ENCODE measurements at places on chromosomes 2 and 18.

DNA sequence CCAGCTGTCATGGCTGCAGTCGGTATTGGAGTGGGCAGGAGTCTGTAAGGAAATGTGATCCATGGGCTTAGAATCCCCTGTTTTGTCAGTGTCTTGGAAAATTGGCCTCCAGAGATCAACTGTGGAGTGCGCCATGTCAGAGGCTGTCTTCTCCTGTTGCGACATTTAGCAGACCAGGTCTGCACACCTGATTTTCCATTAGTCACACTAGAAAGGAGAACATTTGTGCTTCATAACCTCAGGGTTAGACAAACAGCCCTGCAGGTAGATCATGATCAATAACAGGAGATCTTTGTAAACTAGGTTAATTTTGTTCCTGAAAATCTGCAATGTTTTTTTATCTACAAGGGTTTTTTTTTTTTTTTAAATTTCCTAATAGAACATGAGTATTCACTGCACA lies 28.0 kb downstream of the LDLRAD4 start:
- no peak for DNase-seq

GRCh38 chr2:16709769-16710168 lies 44.1 kb upstream of the CYRIA start:
- DNase-seq = no peak

DNA sequence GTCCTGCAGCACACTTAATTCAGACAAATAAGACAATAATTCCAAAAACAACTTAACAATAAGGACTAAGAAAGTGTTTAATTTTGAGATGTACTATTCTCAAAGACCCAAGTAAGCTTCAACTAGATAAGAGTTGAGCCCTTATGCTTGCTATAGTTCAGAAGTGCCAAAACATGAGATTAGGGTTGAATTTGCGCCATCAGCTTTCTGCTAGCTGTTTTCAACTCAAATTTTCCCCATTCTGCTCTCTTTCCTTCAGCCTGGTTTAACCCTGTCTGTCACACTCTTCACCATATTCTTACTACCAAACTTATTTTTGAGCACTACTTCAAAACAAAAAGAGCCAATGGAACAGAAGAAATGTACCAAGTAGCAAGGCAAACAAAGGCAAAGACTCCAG lies 4.1 kb downstream of the NFE2L2 start:
- no peak for DNase-seq

GRCh38 chr2:25483607-25484266 lies 142.0 kb upstream of the DNMT3A start:
- DNase-seq = no peak

DNA sequence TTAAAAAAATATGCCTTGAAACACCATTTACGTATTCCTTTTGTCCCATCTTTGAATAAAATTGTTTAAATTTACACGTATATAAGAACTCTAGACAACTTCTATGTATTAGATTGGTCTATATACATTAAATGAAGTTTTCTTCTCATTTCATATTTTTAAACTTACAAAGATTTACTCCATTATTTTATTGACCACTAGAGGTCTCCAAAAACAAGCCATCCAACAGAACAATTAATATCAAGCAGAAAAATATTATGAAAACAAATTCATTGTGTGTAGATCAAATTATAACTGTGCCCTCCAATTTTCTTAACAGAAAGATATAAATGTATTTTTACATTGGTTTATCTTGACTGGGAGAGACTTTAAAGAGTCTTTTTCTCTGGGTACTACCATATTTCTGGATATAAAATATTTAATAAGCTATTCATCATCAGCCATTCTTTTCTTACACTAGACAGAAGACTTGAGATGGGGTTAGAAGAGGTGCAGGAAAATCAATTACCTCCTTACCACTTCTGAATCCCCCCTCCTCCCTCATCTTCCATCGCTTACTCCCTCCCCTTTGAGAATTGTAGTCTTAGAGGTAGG lies 66.5 kb downstream of the DPP4 start:
- DNase-seq = no peak

GRCh38 chr18:58997811-58998337 lies 133.2 kb downstream of the ZNF532 start:
- no peak for DNase-seq

GRCh38 chr18:30177056-30177455 lies 865.5 kb downstream of the DSC3 start:
- no peak for DNase-seq

DNA sequence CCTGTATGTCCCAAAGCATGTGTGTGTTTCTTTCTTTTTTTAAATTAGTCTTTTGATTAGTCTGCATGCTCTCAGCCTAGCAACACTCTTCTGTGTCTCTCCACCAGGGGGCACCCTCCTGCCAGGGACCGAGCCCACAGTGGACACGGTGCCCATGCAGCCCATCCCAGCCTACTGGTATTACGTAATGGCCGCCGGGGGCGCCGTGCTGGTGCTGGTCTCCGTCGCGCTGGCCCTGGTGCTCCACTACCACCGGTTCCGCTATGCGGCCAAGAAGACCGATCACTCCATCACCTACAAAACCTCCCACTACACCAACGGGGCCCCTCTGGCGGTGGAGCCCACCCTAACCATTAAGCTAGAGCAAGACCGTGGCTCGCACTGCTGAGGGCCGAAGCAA lies 93.8 kb downstream of the NRP2 start:
- no peak for DNase-seq

- DNase-seq = no peak
These were observed 170.5 kb downstream of the SH3RF3 start for GRCh38 chr2:109299536-109299935.

DNA sequence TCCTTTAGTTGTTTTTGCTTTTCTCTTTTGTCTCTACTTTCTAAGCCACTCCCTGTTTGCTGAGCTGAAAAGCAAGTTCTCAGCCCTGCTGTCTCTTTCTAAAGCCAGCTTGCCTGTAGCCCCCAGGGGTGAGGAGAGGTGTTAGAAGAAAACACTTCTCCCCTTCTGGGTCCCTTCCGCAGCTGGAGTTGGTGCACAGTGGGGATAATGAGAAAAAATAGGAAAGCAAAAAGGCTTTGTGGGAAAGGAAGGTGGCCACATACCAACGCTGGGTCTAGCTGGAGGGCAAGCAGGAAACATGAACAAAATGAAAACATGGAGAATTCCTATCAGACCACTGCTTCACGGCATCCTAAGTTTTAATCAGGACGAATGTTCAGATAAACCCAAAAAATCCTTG lies 15.5 kb upstream of the SLC20A1 start:
- DNase-seq = no peak

DNA sequence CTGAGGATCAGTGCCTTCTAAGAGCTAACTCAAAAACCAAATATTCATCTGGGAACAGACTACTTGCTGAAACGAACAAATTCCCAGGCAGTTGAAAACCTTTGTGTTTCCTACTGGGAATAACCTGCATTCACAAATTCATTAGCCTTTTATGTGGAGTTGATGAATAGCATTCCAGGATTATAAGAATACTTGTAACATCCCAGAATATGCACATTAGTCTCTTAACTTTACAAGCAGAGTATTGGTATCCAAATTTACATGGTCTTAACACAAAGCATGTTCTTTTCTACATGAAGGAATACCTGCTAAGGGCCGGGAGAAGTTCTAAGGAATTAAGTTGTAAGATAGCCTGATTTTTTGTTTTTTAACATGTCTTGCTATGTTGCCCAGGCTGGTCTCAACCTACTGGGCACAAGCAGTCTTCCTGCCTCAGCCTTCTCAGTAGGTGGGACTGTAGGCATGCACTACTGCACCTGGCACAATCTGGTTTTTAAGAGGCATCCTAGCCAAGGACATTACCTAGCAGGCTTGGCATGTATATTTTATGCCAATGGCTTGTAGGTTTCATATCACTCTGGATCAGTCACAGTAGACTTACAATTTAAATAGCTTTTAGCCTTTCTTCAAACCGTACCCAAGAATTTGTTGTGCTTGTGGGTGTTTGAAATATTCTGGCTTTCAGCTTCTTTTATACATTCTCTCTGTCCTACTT lies 50.7 kb downstream of the MGAT5 start:
- no peak for DNase-seq

DNA sequence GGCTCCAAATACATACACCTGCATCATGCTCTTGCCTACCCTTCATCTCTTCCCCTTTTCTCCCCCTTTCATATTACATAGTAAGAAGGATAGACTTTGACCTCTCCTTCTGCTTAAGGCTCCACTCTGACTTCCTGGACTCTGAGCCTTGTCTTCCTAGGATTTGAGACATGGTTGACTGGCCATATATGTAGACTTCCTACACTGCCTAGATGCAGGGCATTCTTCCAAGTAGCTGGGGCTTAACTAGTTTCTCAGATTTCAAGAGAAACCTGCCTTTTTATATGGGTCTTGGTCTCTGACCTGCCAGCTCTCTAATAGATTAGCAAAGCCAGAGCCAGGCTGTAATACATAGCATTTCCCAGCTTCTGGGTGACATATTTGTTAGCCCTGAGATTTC lies 35.4 kb upstream of the CYP26B1 start:
- no peak for DNase-seq

GRCh38 chr2:119250718-119251290 lies 27.2 kb downstream of the STEAP3 start:
- no peak for DNase-seq

DNA sequence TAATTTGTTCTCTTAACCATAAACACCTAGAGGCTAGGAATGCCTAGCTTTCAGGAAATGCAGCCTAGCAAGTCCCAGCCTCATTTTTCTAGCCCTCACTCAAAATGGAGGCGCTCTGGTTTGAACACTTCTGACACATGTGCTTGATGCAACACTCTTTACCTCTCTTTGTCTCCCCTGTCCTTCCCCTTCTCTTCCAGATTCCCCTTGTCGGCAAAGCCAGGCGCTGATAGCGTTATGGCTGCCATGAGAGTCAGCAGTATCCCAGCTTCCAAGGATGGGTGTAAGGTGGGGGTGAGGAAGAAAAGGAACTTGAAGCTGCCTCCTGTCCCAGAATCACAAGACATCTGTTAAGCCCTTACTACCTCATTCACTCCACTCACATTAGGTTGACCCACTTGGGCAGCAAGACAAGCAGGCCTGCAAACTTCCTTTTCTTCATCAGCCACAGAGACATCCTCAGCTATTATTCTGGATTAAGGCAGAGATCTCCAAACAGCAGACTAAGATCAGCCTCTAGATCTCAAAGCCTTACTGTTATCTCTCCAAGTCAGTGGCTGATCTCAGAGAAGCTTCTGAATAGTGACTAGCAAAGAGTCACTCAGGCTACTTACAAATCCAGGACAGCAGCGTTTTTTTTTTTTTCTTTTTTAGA lies 1.9 kb upstream of the ST3GAL5 start:
- DNase-seq = no peak

DNA sequence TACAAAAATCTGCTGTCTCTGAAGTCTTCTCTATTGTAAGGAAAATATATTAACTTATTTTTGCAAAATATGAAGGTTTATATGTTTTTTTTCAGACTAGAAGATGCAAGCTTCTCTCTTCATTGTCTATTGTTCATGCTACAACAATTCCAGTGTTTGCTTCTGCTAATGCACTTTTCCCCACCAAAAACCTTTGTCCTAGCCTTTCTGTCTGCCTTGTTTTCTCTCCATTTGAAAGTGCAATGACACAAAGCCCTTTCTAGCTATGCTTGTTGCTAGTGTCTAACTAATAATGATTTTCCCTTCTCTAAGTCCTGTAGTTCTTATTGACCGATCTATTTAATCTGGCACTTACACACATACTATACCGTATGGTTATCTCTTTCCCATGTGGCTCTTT lies 369.5 kb upstream of the CELF4 start:
- DNase-seq = no peak

All from effector CD8-positive, alpha-beta T cell (primary cell).